ENCODE measurements at places on chromosomes 7 and 10. TPM values are rescaled to one million over a fixed set of nuclear protein-coding genes. Genes with fewer than 3 reads are reported as not detected.

Gene KLF14
- 0.12 TPM for total RNA-seq

Gene MMD2
- total RNA-seq = not detected

Gene ICA1
- 15.9 TPM for total RNA-seq

Gene PRKG1
- total RNA-seq = 153 TPM

Gene ITGB8
- total RNA-seq = 12.0 TPM

Gene ERVW-1
- not detected for total RNA-seq

Gene TMEM176A
- 30.7 TPM for total RNA-seq

DNA sequence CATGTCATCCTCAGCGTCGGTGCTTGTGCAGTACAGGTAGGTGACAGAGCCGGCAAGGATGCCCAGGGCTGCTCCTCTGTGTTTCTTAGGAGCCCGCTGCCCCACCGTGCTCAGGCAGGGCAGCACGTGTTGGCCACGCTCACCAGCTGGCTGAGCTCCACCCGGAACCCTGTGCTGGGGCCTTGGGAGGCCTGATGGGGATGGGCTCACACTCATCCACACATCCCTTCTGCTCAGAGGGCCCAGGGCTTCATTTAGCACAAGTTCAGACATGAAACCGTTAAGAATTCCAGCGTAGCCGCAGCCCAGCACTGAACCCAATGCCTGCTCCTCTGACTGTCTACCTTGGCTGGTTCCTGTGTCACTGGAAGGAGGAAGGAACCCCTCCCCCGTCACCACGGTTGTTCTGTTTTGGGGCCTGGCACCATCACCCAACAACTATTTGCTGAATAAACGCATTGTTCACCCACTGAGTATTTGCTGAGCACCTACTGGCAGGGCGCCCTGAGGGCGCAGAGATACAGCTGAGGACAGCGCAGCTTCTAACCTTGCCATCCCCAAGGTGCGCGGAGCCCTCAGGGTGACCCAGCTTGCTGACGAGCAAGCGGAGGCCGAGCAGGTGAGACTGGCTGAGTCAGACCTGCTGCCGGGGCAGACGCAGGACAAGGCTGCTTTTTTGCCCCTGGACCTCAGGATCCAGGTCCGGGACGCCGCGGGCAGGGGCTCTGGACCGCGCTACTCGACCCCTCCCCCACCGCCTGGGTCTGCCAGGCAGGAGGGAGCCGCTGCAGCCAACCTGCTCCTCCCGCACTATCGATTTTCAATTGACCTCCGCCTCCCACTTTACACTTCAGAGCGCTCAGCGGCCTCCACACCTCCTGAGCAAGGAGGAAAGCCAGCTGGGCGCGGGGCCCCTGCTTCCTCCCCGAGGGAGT is 50.6 kb upstream of the RET start:
- peak; percentile 69 for DNase-seq

DNA sequence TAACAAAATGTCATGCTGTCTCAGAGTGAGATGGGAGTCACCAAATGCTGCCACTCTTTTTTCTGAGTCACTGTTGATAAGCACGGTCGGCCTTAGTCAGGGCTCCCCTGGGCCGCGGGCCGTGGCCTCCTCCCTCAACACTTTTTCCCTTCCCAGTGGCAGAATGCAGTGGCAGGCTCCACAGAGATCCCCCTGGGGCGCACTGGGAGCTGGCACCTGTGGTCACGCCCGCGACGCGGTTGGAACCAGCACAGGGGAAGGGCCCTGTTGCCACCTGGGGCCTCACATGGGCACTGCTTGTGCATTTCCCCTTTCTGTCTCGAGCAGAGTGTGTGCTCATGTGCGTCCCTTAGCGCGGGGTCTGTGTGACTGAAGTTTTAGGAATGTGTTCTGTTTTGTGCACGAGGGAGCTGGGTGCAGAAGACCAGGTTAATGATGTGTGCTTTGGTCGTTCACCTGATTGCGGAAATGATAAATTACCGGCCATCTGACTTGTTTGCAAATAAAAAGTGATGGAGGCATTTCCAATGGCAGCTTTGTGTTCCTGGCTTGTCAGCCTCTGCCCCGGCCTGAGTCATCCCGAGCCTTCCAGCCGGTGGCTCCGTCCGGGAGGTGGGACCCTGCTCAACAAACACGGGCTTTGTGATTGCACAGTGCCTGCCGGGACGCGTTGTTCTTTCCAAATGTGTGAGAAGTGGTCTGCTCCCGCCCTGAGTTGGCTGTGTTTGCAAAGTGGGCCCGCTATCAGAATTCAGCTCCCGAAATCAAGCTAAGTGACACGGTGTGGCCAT is 100.7 kb downstream of the NKX6-2 start:
- DNase-seq = peak; percentile 55

- no peak for DNase-seq
Observed at GRCh38 chr10:86868353-86868752, 89.1 kb downstream of the MMRN2 start.

DNA sequence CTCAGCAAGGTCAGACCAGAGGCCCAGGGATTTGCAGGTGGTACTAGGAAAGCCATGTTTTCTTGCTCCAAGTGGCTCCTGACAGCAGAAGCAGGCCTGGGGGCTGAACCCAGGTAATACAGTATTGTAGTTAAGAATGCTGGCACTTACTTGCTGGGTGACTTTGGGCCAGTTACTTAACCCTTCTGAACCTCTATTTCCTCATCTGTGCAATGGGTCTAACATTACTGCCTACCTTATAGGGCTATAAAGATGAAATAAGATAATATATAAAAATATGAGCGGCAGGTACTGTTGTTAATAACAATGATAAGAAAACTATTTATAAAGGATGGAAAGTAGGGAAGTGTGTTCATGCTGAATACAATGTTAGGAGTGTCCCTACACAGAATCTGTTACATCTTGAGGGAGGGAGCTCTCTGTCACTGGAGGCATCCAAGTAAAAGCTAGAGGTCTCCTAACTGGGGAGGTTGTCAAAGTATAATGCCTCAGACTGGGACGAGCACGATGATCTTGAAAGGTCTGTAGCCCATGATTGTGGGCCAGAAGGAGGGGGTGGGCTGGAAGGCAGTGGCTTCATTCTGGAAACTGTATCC is 26.9 kb downstream of the ADAMTS14 start:
- no peak for DNase-seq

GRCh38 chr10:31942892-31943291 is 14.3 kb upstream of the ARHGAP12 start:
- no peak for DNase-seq

- no peak for DNase-seq
Observed at GRCh38 chr10:92413519-92413918, 122.6 kb downstream of the MARCHF5 start.

- no peak for DNase-seq
Observed at GRCh38 chr10:125094806-125095205, 65.6 kb downstream of the CTBP2 start.

DNA sequence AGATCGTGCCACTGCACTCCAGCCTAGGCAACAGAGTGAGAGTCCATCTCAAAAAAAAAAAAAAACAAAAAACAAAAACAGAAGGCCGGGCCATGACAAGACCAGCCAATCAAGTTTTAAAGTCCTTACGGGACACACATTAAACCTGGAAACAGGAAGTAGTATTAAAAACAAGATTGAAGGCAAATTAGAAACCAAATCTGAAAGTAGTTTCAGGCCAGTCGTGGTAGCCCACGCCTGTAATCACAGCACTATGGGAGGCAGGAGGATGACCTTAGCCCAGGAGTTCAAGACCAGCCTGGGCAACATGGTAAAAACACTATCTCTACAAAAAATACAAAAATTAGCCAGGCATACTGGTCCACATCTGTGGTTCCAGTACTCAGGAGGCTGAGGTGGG is 18.1 kb downstream of the PSAP start:
- no peak for DNase-seq

GRCh38 chr7:43625980-43626379 is 43.1 kb downstream of the STK17A start:
- DNase-seq = no peak

GRCh38 chr7:114086537-114086913 is 167.7 kb upstream of the PPP1R3A start:
- DNase-seq = peak; percentile 85

- DNase-seq = no peak
Observed at GRCh38 chr7:21923658-21924057, 22.0 kb downstream of the CDCA7L start.
